ENCODE measurements at places on chromosomes 12 and 14. TPM values are rescaled to one million over a fixed set of nuclear protein-coding genes. Genes with fewer than 3 reads are reported as not detected.
A peak's percentile ranks its signal among the peaks of the same experiment; 100 is the strongest.

GSKIP gene
- total RNA-seq, result 13.1 TPM

SPRYD3 gene
- total RNA-seq, result 47.4 TPM

GLT8D2 gene
- 8.3 TPM for total RNA-seq

COX6A1 gene
- 117 TPM for total RNA-seq

IFNG gene
- not detected for total RNA-seq

TMEM119 gene
- total RNA-seq, result 1.8 TPM

SLC2A3 gene
- total RNA-seq, result 38.2 TPM

RNASE7 gene
- total RNA-seq, result not detected

PPM1H gene
- 4.4 TPM for total RNA-seq

KLC1 gene
- total RNA-seq, result 150 TPM

STAC3 gene
- 0.95 TPM for total RNA-seq

DNA sequence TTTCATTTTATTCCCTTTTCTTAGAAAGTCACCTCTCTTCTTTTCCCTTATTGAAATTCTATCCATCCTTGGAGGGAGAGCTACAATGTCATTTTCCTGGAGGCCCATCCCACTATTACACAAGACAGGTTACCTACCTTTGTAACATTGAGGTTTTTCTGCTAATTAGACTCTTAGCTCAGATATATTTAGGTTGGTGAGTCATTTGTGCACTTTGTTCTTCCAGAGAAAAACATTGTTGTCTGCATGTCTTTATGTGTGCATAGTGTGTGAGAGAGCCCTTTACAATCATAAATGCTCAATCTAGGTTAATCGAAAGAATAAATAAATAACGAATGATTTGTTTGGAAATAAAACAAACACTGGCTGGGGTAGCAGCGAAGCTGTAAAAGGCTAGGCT is 191.8 kb downstream of the DACT1 start:
- DNase-seq, result no peak
- H3K27me3 ChIP-seq, result no peaks in the 10 kb centered on the region
- no peaks in the 10 kb centered on the region for H3K36me3 ChIP-seq
- no peak overlapping the region for H3K27ac ChIP-seq
- H3K4me3 ChIP-seq, result no peak overlapping the region

GRCh38 chr14:69181491-69181890 is 9.8 kb upstream of the EXD2 start:
- H3K4me3 ChIP-seq, result no peak overlapping the region
- H3K27me3 ChIP-seq, result no peaks in the 10 kb centered on the region
- no peak overlapping the region for H3K27ac ChIP-seq
- no peaks in the 10 kb centered on the region for H3K4me1 ChIP-seq
- no peak for DNase-seq

GRCh38 chr14:64646103-64646502 is 58.1 kb upstream of the PLEKHG3 start:
- H3K36me3 ChIP-seq, result no peaks in the 10 kb centered on the region
- no peaks in the 10 kb centered on the region for H3K27me3 ChIP-seq
- H3K27ac ChIP-seq, result peak overlapping the region; percentile 31
- no peak overlapping the region for H3K4me3 ChIP-seq
- DNase-seq, result no peak
- no peaks in the 10 kb centered on the region for H3K4me1 ChIP-seq

DNA sequence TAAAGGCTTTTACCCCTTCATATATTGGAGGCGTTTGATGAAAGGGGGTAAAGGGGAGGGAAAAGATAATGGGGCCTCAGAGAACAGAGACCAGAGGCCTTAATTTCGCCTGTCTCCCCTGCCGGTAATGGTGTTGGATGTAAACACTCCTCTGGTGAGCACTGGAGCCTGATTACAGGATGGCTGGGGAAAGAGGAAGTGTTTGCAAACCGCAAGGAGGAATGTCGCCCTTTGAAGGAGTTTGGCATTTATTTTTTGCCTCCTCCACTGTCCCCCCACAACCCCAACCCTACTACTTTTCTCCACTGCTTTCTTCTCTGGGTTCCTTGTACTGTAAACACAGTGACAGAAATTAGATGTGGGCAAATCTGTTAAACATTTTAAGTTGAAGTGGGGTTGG is 211.9 kb upstream of the TBX3 start:
- H3K27ac ChIP-seq, result no peak overlapping the region
- DNase-seq, result no peak
- H3K27me3 ChIP-seq, result no peaks in the 10 kb centered on the region
- H3K36me3 ChIP-seq, result no peaks in the 10 kb centered on the region
- no peak overlapping the region for H3K4me3 ChIP-seq

- no peaks in the 10 kb centered on the region for H3K36me3 ChIP-seq
- H3K4me1 ChIP-seq, result peaks cover 12% of the 10 kb centered on the region
- no peak for DNase-seq
- H3K4me3 ChIP-seq, result no peak overlapping the region
- no peak overlapping the region for H3K27ac ChIP-seq
These were observed 11.6 kb upstream of the PAX9 start for GRCh38 chr14:36649872-36650650.

- H3K4me1 ChIP-seq, result peaks cover 20% of the 10 kb centered on the region
- DNase-seq, result peak; percentile 45
- H3K27ac ChIP-seq, result peak within 1 kb of the TSS; percentile 76
- no peaks in the 10 kb centered on the region for H3K36me3 ChIP-seq
- peak within 1 kb of the TSS; percentile 61 for H3K4me3 ChIP-seq
These were observed at the start of gene KDM2B for GRCh38 chr12:121580959-121581685. TSS of gene KDM2B (minus strand) at chr12:121581023. CDS start at chr12:121580911, 112 bp downstream.

DNA sequence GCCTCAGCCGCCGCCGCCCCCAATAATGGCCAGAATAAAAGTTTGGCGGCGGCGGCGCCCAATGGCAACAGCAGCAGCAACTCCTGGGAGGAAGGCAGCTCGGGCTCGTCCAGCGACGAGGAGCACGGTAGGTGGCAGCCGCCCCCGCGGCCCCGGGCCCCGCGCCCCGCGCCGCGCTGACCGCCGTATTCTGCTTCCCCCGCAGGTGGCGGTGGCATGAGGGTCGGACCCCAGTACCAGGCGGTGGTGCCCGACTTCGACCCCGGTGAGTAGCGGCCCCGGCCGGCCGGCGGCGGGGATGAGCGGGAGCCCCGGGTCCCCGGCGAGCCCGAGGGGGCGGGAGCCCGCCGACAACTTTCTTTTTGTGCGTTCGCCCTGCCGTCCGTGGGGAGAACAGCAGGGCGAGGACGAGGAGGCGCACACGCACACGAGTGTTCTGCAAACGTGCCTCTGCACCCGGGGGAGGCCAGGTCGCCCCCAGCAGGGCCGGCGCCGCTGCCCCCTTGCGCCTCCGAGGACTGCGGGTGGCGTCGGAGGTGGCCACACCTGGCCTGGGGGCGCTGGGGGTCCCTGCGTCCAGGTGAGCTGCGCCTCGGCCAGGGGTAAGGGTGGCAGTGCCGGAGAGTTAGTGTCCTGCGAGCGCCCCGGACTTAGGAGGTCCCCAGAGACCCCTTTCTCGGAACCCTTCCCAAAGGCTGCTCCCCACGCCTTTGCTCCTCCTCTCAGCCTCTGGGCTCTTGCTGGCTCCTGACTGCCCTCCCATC is 794 bp downstream of the RCOR1 start:
- DNase-seq, result peak; percentile 55
- H3K27ac ChIP-seq, result peak overlapping the region; percentile 98
- peaks cover 10% of the 10 kb centered on the region for H3K4me1 ChIP-seq
- H3K27me3 ChIP-seq, result no peaks in the 10 kb centered on the region
- no peaks in the 10 kb centered on the region for H3K36me3 ChIP-seq
- peak overlapping the region; percentile 96 for H3K4me3 ChIP-seq

DNA sequence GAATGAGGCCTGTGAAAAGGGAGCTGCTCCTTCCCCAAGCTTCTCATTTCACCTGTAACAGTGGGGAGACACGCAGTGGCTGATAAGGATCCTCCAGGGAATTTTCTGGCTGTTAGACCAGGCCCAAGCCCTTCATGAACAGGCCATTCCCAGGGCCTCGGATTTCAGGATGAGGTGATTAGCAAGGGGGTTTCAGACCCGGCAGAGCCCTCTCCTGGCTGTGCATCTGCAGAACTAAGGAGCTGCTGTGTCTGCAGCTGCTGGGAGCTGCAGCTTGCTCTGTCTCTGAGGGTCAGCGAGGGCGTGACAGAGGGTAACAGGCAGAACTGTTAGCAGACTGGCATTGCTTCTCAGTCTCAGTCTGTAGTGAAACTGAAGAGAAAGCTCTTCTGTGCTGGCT is 110.4 kb downstream of the KCNA5 start:
- H3K4me1 ChIP-seq, result no peaks in the 10 kb centered on the region
- H3K4me3 ChIP-seq, result no peak overlapping the region
- H3K27me3 ChIP-seq, result peaks cover 19% of the 10 kb centered on the region
- H3K36me3 ChIP-seq, result no peaks in the 10 kb centered on the region
- no peak overlapping the region for H3K27ac ChIP-seq

DNA sequence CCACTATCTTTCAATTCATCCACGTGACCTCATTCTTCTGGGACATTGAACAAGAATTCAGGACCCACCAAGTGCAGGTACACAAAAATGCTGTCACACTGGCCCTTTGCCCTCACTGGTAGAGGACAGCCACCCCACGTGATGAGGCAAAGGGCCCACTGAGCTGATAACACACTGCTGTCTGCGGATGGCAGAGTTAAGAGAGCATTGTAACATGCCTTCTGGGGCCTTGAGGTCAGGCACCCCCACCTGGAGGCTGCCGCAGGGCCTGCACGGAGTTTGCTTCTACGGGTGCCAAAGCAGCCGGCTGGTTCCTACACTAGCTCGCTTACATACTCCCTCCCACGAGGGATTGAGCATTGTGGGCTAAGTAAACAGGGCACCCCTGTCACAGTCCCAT is 101.0 kb downstream of the LRIG3 start:
- DNase-seq, result peak; percentile 25
- H3K4me3 ChIP-seq, result no peak overlapping the region
- H3K36me3 ChIP-seq, result no peaks in the 10 kb centered on the region
- no peaks in the 10 kb centered on the region for H3K27me3 ChIP-seq

GRCh38 chr12:91404441-91404840 is 221.8 kb upstream of the DCN start:
- no peak for DNase-seq
- no peak overlapping the region for H3K27ac ChIP-seq
- no peak overlapping the region for H3K4me3 ChIP-seq
- no peaks in the 10 kb centered on the region for H3K27me3 ChIP-seq

GRCh38 chr12:48040354-48040753 is 36.1 kb upstream of the COL2A1 start:
- no peak for DNase-seq
- no peaks in the 10 kb centered on the region for H3K27me3 ChIP-seq
- peaks cover 30% of the 10 kb centered on the region for H3K36me3 ChIP-seq
- no peaks in the 10 kb centered on the region for H3K4me1 ChIP-seq
- H3K27ac ChIP-seq, result no peak overlapping the region

DNA sequence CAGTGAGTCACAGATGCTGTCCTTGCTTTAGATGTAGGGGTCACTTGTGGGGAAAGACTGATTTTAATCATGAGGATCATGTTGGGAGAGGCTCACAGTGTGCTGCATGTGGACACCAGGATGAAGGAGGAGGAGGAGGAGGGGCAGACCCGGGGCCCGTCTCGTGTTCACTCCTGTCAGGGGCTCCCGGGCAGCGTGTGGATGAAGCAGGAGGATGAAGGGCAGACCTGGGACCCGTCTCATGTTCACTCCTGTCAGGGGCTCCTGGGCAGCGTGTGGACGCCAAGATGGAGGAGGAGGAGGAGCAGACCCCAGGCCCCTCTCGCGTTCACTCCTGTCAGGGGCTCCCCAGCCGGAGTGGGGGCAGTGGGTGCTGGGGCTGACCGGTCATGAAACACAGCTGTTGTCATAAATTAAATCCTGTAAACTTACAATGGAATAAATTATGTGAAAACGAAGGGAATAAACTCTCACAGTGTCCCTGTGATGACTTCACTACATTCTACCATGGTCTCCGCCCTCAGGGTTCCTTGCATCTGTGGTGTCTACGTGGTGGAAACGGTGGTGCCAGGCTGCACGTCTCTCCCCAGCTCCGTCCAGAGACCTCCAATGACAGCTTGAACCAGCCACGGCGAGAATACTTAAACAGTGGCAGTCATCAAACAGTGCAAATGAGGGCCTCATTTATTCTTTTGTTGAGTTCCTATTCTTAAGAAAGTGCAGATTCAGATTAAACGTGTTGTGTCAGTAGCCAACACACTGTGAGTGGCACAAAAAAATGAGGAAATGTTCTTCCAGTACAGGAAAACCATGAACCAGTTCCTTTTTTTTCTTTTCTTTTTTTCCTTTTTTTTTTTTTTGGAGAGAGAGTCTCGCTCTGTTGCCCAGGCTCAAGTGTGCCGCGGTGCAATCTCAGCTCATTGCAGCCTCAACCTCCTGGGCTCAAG is 37.7 kb upstream of the SFSWAP start:
- H3K4me3 ChIP-seq, result no peak overlapping the region
- H3K4me1 ChIP-seq, result no peaks in the 10 kb centered on the region
- no peak overlapping the region for H3K27ac ChIP-seq
- DNase-seq, result no peak

- peaks cover 23% of the 10 kb centered on the region for H3K4me1 ChIP-seq
- H3K4me3 ChIP-seq, result no peak overlapping the region
- H3K36me3 ChIP-seq, result no peaks in the 10 kb centered on the region
- no peak for DNase-seq
- no peak overlapping the region for H3K27ac ChIP-seq
These were observed 170.6 kb downstream of the CRADD start for GRCh38 chr12:93847517-93848474.

DNA sequence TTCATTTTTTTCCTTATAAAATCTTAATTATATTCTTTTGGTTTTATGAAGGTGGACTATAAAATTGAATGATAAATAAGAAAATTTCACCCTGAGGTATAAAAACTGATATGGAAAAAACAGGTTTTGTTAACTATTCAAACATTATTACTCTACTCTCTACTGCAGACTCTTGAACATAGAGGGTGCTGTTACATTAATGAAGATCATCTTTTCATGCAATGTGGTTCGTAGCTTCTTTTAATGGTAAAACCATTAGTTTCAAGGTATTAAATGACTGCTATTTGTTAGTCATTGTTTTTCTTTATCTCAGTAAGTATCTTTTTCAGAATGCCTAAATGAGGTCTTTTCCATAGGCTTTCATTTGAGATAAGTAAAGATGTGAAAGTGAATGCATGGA is 510.4 kb downstream of the SLC16A7 start:
- no peaks in the 10 kb centered on the region for H3K27me3 ChIP-seq
- no peak overlapping the region for H3K4me3 ChIP-seq
- H3K27ac ChIP-seq, result no peak overlapping the region

DNA sequence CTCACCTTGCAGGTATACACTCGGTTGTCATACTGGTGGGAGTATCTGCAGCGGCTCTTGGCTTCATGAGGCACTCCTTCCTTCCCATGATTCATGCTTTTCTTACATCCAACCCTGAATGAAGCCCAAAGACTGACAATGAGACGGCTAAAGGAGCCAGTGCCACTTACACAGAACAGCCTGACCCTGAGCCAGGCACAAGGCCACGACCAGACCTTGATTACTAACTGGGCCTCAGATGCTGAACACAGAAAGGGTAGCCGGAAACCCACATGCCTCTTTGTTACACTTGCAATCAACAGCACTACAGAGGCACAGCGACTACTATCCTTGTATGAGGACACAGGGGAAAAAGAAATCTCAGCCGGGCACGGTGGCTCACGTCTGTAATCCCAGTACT is 48.0 kb downstream of the ZFYVE1 start:
- H3K4me1 ChIP-seq, result no peaks in the 10 kb centered on the region
- H3K27ac ChIP-seq, result no peak overlapping the region
- no peak for DNase-seq
- H3K27me3 ChIP-seq, result no peaks in the 10 kb centered on the region
- no peaks in the 10 kb centered on the region for H3K36me3 ChIP-seq

- no peaks in the 10 kb centered on the region for H3K4me1 ChIP-seq
- no peak overlapping the region for H3K4me3 ChIP-seq
- no peaks in the 10 kb centered on the region for H3K27me3 ChIP-seq
- no peak for DNase-seq
- H3K27ac ChIP-seq, result no peak overlapping the region
- peaks cover 3% of the 10 kb centered on the region for H3K36me3 ChIP-seq
These were observed 102.0 kb upstream of the FOXN3 start for GRCh38 chr14:89519040-89519439.
